ENCODE measurements at places on chromosomes 16 and 17. TPM values are rescaled to one million over a fixed set of nuclear protein-coding genes. Genes with fewer than 3 reads are reported as not detected.

Gene CHD9NB
- 3.2 TPM for total RNA-seq

Gene TSEN54
- total RNA-seq = 15.2 TPM

Gene KRT222
- total RNA-seq = 1.1 TPM

Gene SDR42E1
- total RNA-seq = 0.24 TPM

Measured in posterior vena cava (tissue), 2 donors.